ENCODE measurements at places on chromosomes 11 and 22. TPM values are rescaled to one million over a fixed set of nuclear protein-coding genes. Genes with fewer than 3 reads are reported as not detected.

GLYAT gene
- total RNA-seq: not detected

POU2AF3 gene
- total RNA-seq: 0.97 TPM

OR51E1 gene
- total RNA-seq: 1.0 TPM

CALCA gene
- not detected for total RNA-seq

OR4C16 gene
- not detected for total RNA-seq

CLDN5 gene
- 671 TPM for total RNA-seq

ACTN3 gene
- not detected for total RNA-seq

ZNF280B gene
- total RNA-seq: not detected

C11orf91 gene
- total RNA-seq: not detected

NXPE4 gene
- total RNA-seq: not detected

MAPK8IP2 gene
- 1.7 TPM for total RNA-seq

PNPLA3 gene
- total RNA-seq: not detected

OR51B2 gene
- total RNA-seq: not detected

P2RX6 gene
- total RNA-seq: 1.2 TPM

CDC45 gene
- 11.7 TPM for total RNA-seq

RASGRP2 gene
- total RNA-seq: 27.7 TPM

GVQW3 gene
- 5.9 TPM for total RNA-seq
